ENCODE measurements at places on chromosomes 7 and 10.
A peak's percentile ranks its signal among the peaks of the same experiment; 100 is the strongest.

DNA sequence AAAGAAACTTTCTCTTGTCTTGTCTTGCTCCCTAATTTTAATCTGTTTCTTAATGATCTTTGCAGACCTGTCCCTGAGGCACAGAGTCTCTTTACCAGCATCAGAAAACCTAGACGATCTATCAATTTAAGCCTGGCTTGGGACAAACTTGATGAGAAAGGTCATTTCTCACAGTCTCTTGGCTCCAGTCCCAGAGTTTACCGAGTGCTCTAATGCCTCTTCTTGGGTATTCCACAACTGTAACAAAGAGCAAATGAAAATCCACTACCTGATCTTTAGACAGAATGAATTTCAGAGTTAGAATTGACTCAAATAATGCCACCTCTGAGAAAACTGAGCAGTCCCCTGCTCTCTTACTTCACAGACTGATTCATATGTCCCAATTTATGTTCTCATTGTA, 106.4 kb upstream of the DNAJB12 start:
- DNase-seq, result no peak

DNA sequence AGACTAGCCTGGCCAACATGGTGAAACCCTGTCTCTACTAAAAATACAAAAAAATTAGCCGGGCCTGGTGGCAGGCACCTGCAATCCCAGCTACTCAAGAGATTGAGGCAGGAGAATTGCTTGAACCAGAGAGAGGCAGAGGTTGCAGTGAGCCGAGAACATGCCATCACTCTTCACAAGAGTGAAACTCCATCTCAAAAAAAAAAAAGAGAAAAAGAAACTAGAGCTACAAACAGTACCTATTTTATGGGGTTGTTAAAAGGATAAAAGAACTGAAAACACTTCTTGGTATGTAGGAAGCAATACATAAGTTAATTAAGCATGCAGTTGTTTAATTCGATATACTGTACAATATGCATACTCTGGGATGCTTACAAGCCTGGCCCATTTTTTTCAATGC, 216.9 kb downstream of the SORCS1 start:
- no peak for DNase-seq

DNA sequence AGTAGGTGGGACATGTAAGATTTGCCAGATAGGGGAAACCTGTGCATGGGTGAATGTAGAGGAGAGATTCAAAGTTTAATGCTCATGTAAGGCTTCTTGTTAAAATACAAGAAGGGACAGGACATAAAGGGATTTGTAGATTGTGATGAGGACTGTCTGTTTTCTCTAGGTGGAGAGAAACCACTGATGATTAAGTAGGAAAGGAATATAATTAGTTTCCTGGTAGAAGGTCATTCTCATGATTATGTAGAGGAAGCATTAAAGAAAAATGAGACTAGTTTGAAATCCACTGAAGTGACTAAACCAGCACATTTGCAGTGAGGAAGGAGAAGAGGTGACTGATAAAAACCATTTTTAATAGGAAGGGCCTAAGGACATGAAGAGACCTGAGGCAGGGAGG, 19.6 kb upstream of the MACC1 start:
- no peak for DNase-seq

GRCh38 chr7:2688409-2689342, 674 bp downstream of the AMZ1 start:
- no peak for DNase-seq

DNA sequence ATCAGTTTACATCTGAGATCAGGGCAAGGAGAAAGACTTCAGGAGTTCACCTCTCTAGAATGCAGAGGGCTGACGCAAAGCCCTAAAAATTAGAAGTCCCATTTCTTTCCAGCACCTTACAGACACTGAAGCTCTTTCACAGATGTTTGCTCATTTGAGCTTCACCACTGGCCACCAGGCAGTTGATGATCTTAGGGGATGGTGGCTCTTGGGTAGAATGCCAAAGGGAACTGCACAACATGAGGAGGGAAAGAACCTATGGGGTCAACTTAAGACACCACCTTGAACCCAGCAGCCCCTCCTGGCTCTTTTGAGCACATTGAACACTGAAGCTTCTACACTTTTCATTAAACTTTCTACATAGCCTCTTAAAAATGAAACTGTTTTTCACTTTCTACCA, 390.3 kb upstream of the CELF2 start:
- no peak for DNase-seq

- DNase-seq, result peak; percentile 70
Observed at GRCh38 chr7:111741811-111742240, 179.5 kb upstream of the IMMP2L start.

DNA sequence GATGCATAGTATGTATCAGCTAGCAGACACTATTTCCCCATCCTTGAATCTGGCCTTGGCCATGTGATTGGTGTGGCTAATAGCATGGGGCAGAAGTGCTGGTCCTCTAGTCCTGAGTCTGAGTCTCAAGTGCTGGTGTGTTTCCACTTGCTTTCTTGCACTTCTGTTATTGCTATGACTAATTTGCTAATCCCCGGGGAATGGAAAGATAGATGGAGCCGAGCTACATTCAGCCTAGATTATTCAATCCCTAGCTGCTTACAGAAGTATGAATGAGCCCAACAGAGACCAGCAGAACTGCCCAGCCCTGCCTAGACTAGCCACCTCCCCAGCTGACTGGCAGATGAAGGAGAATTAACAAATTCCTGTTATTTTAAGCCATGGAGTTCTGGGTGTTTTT, 53.2 kb upstream of the SYPL1 start:
- no peak for DNase-seq

GRCh38 chr7:87831097-87831496, 45.1 kb downstream of the SLC25A40 start:
- DNase-seq, result no peak

DNA sequence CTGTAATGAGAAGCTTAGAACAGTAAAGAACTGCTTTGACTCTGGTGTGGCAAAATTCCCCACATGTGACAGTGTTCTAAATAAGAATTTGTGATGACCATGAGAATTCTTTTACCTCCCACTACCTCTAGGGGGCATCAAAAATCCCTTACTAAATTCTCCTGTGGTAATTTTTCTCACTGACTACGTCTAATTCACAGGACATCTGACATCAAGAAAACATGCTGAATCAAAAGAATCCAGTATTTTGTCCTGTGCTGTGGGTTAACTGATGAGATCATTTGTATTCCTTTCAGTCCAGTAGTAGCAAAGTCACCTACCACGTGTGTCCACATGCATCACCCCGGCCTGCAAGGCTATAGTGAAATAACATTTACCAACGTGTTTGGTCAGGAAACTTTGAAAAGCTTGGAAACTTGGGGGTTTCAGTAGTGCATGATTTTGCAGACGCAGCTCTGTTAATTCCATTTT, 103.8 kb downstream of the ATE1 start:
- DNase-seq, result peak; percentile 49

Measured in erythroblast (primary cell).